ENCODE measurements at places on chromosomes 13 and 19. TPM values are rescaled to one million over a fixed set of nuclear protein-coding genes. Genes with fewer than 3 reads are reported as not detected.

DNA sequence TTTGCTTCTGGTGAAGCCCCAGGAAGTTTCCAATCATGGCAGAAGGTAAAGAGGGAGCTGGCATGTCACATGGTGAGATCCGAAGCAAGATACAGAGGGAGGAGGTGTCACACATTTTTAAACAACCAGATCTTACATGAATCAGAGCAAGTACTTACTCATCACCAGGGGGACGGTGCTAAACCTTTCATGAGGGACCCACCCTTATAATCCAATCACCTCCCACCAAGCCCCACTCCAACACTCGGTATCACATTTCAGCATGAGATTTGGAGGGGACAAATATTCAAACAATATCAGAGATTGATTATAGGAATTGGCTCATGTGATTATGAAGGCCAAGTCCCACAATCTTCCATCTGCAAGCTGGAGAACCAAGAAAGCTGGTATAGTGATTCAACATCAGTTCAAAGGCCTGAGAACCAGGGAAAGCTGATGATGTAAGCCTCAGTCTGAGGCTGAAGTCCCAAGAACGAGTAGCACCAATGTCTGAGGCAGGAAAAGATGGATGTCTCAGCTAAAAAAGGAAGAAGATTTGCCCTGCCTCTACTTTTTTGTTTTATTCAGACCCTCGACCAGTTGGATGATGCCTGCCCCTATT is 58.6 kb upstream of the WDFY2 start:
- DNase-seq = peak; percentile 53

DNA sequence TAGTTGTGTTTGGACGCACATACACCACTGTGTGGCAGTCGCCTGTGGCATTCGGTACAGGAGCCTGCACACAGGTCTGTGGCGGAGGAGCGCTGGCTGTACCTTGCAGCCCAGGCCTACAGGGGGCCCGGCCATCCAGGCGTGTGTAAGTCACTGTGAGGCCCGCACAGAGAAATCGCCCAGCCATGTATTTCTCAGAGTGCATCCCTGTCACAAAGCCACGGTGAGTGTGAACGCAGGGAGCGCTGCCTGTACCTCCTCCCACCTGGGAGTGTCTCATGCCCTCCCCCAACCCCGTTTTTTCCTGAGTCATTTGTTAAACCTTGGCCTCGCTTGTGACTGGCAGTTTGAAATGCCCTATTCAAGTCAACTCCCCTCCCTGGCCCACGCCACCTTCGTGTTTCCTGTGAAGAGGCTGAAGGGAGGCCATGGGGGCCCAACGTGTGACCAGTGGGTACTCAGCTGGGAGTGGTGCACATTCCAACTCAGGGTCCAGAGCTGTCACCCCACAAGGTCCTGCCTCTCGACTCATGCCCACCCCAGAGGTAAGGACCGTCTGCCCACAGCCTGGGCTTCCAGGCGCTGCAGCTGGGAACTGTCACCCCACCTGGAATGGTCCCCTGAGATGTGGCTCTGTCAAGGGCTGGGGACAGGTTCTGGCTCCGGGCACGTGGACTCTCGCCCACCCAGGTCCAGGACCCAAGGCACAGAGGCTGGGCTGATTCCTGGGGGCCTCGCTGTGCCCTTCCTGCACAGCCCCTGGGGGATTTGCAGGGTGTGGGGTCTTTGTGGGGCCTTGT is 11.6 kb upstream of the RASA3 start:
- DNase-seq = peak; percentile 52

- DNase-seq = peak; percentile 58
Observed at GRCh38 chr19:1767464-1767933, 14.2 kb downstream of the ONECUT3 start.

The LAIR1 gene
- not detected for total RNA-seq

The CAMSAP3 gene
- total RNA-seq = 1.4 TPM

All from Daoy (cell line).